ENCODE measurements at places on chromosomes 2 and 18.

DNA sequence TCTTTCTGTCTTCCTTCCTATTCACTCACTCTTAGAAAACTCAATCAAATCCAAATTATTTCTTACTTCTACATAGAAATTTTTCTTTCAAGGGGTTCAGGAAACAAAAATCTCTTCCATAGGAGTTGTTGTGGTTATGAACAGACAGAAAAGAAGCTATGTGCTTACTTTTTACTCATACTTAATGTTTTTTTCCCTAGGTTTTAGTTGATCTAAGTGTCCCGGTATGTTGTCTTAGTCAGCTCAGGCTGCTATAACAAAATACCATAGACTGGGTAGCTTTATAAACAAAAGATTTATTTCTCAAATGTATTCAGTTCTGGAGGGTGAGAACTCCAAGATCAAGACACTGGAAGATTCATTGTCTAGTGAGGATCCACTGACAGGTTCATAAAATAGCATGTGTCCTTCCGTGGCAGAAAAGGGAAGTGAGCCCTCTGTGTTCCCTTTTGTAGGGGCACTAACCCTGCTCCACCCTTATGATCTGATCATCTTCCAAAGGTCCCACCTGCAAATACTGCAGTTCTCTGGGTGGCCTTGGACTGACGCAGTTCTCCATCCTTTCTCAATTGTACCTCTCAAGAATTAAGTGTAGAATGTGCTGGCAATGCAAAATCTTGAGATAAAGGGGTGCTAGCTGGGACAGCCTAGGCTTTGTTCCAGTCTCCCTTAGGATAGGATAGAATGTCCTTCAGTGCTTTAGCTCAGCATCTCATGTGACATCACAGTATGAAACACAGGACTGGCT is 14.4 kb upstream of the VRK2 start:
- DNase-seq, result no peak

DNA sequence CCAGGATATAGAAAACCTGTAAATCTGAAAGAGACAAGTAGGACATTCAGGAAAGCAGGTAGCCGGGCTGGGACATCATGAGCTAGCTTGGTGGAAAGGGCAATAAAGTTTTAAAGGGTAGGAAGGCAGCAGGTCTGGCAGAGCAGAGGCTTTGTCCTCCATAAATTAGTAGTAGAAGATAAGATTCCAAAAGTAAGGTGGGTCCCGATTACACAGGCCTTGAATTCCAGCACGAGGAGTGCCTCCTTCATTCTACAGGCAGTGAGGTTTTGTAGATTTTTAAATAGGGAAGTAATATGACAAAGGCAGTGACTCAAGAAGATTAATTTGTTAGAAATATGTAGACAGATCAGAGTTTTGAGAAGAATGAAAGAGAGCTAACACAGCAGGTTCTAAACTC is 160.7 kb downstream of the DTNB start:
- DNase-seq, result no peak

DNA sequence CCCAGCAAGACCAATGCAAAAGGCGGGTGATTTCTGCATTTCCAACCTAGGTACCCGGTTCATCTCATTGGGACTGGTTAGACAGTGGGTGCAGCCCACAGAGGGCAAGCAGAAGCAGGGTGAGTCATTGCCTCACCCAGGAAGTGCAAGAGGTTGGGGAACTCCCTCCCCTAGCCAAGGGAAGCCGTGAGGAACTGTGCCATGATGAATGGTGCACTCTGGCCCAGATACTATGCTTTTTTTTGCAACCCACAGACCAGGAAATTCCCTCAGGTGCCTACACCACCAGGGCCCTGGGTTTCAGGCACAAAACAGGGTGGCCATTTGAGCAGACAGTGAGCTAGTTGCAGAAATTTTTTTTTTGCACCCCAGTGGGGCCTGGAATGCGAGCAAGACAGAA is 662.6 kb upstream of the ACVR2A start:
- no peak for DNase-seq

DNA sequence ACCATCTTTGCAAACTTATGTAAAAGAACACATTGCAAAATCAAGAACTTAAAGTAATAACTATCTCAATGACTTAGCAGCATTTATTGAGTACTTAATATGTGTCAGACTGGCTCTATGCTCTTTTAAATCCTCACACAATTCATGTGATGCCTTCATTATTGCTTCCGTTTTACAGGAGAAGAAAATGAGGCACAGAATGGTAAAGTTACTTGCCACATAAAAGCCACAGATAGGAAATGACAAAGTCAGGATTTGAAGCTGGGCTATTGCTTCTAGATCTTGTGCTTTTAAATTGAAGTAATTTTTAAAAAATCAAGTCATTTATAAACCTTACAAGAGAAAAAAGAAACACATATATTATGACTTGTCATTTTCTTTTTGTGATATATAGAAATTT is 174.2 kb downstream of the WDR7 start:
- no peak for DNase-seq

GRCh38 chr18:31658670-31659575 is 25.5 kb downstream of the B4GALT6 start:
- DNase-seq, result no peak

DNA sequence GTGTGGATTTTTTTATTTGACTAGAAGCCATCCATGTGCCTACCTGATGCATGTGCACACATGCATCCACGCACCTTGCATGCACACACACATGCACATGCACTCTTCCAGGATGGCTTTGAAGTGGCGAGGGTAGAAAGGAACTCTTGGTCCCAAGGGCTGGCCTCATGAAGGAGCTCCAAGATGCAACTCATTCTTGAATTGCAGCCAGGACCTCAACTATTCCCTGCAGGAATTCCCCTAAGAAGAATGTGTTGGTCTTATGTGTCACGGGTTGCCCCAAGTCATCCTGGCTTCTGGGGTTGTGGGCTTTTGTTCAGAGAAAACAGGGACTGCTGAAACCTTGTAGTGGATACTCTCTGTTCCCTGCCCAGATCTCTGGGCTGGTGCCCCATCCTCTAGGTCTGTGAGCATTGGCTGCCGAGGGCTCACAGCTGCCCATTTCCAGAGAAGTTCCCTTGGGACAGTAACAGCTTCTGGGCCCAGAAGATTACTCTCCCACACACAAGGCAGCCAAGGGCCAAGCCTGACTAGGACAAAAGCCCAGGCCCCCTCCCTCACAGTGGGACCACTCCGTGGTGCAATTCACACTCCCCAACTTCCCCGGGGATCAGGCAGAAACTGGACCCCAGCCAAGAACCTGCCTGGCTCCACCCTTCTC is 137.6 kb downstream of the COPS8 start:
- no peak for DNase-seq

DNA sequence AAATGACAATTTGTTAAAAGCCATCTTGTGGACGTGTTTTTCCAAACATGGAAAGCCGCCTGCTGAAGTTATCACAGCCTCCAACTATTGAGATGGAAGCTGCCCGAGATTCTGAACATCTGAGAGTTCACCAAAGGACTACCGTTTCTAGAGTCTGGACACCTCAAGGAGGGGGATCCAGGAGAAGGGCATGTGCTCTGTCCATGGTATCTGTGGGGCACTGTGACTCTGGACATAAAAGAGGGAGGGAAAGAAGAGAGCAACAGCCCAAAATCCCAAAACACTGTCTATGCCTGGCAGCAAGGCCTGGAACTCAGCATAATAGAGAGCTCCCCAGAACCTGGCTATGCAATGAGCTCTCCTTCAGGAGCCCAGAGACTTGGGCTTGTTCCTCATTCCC is 319.9 kb downstream of the EN1 start:
- no peak for DNase-seq

- no peak for DNase-seq
These were observed 79.8 kb downstream of the SGPP2 start for GRCh38 chr2:222504191-222504590.

- no peak for DNase-seq
These were observed 550 bp downstream of the RAB1A start for GRCh38 chr2:65129286-65129825.

- no peak for DNase-seq
These were observed 11.3 kb upstream of the BZW1 start for GRCh38 chr2:200800458-200800857.

GRCh38 chr2:10536569-10537133 is 88.5 kb upstream of the ODC1 start:
- DNase-seq, result no peak

DNA sequence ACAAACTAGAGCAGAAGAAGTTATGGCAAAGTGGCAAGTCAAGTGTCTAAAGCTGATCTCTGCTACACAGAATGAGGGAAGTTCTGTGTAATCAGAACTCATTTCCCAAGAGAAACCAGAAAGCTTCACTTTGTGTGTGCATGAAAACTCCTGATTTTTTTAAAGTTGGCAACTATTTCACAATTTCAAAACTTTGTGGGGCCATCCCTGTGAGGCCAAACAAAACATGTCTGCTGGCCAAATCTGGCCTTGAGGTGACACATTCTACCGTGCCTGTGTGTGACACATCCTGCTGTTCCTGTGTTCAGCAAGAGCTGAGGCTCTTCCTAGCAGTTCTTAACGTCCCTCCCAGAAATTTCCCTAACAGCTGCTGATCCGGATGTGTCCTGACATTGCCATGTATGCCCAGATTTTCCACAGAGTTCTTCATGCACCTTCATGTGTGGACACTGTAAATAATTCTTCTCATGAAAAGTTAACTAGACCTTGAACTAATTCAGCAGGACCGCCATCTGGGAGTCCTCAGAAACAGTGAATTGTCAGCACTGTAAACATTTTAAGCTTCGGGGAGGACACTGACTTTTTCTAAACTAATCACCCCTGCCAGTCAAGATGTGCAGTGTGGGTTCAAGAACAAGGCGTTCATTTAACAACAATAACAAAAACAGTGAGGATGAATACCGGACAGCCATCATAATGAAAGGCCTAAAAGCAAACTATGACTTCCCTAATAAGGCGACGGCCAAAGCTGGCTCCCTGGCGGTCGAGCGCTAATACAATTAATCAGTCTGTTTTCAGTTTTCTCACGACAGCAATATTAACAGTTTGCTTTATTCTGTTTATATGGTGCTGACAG is 99.0 kb downstream of the PLEKHM3 start:
- DNase-seq, result no peak

DNA sequence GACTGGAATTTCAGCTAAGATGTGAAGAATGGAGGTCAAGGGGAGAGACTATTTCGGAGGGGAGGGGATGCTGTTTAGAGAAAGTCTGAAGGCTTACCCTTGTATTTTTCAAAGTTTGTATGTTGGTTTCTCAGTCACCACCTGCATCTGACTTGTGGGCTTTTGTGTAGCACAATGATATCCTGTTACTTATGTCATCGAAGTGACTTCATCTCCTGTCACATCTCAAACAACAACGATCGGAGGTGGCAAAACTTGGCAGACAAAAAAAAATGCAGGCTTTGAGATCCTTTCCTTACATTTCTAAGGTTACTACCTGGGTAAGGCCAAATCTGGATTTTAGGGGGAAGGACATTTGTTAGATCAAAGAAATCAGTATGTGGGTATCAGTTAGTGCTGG is 11.7 kb upstream of the CXCR4 start:
- DNase-seq, result no peak

GRCh38 chr2:115946891-115947290 is 1504.5 kb downstream of the DPP10 start:
- no peak for DNase-seq

DNA sequence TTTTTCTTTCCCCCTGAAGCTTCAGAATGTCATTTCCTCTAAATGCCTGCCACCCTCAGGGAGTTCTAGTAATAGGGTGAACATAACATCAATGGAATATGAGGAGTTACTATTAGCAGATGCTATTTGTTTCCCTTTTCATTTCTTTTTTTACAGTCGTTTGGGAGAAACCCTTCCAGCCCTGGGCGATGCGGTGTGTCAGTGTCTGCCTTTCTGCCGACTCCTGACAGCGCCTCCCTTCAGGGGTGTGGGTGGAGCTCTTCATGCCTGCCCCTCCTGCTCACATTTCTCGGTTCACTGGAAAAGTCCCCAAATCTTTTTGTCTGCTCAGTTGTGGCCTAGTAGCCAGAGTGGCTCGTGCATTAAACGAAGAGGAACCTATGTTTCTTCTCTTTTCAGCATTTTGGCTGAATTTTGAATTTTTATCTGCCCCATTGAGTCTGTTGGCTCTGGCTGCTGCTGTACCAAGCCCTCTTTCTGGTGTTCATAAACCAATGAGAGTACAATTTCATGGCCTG is 72.3 kb downstream of the FMNL2 start:
- peak; percentile 48 for DNase-seq

GRCh38 chr2:101961338-101962191 is 30.2 kb upstream of the IL1R2 start:
- no peak for DNase-seq

GRCh38 chr2:241425368-241425767 is 69.3 kb downstream of the FARP2 start:
- no peak for DNase-seq

DNA sequence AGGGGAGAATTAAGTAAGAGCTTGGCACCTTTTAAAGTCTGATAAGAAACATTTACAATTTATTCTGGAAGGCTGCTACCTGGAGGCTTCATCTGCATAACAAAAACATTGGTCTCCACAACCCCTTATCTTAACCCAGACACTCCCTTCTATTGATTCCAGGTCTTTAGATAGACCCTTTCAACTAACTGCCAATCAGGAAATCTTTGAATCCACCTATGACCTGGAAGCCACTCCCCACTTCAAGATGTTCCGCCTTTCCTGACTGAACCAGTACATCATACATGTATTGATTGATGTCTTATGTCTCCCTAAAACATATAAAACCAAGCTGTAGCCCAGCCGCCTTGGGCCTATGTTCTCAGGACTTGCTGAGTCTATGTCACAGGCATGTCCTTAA is 289.4 kb downstream of the AGPS start:
- DNase-seq, result no peak

- no peak for DNase-seq
These were observed 91.2 kb downstream of the LRATD1 start for GRCh38 chr2:14723684-14724083.

GRCh38 chr2:160721089-160722040 is 227.8 kb upstream of the RBMS1 start:
- no peak for DNase-seq

GRCh38 chr2:47218066-47218581 is 63.0 kb upstream of the STPG4 start:
- no peak for DNase-seq

- DNase-seq, result no peak
These were observed 154.9 kb upstream of the SOX11 start for GRCh38 chr2:5537180-5537688.

DNA sequence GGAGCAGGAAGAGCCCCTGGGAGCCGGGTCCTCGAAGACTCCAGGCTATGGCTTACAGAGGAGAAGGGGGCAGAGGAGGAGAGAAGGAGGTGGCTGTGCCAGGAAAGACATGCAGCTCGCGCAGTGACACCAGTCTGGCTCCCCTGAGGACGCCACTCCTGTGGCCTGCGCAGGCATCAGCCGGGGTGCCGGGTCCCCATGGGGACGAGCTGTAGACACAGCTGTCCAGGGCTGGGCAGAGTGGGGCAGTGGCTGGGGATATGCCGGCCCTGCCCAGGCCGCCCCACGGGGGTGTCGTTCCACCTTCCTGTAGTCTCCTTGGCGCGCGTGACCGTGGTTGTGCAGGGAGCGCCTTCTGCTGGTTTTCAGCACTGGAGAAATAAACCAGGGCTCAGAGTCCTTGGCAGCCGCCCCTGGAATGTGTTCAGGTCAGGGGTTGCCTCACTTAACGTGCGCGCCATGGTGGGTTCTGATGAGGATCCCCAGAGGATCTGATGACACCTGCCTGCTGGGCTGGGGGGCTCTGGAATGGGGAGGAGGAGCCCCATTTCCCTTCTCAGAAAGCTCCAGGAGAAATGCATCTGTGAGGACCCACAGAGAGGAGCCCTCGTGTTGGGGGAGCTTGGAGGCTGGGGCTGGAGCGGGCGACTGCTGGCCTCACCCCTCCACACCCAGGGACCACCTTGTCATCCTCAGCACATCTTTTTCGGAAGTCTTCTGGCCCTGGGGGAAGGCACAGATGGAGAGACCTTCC is 26.7 kb downstream of the RAMP1 start:
- no peak for DNase-seq

- DNase-seq, result no peak
These were observed 4.9 kb downstream of the CEBPZOS start for GRCh38 chr2:37201208-37201607.
